ENCODE measurements at places on chromosomes 3 and 15.
A peak's percentile ranks its signal among the peaks of the same experiment; 100 is the strongest.

DNA sequence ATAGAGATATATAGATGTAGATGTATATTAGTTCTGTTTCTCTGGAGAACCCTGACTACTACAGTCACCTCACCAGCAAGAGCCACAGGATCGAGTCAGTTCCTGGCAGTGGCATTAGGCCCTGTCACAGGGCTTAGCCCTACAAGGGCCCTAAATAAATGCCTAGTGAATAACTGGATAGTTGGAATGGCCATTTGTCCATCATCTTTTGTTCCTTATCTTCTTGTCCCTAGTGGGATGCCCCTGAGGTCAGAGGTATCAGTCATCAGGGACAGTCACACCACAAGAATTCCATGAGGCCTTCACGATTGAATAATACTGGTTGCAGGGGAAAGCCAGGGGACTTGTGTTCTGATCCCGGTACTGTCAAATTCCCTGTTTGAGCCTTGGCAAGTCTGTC is 204.9 kb upstream of the PPP2R3A start:
- DNase-seq, result no peak

GRCh38 chr3:126179825-126180476 is 435 bp downstream of the ALDH1L1 start:
- no peak for DNase-seq

DNA sequence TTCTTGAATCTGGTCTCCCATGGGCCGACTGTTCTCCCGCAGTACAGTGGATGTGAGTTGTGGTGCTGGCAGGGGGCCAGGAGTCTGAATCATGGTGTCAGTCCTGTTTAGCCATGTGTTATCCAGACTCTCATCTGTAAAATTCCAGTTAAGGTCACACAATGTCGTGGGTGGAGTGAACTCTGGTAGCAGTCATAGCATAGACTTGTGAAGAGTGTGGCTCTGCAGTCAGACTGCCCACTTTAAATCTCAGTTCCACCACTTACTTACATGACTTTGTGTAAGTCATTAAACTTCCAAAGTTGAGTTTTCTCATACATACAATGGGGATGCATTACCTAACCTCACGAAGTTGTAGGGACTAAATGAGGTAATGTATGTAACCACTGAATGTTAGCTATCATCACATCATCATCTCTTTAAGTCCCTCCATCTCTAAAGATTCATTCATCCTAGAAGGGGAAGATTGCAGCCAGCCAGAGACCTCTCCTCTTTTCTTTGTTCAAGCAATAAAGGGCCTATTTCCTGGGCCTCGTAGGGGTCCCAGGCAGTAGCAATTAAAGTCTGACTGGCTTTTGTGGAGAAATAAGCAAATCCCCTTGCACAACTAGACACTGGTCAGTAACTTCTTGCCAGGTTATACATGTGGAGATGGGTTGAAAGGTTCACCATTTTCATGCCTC is 93.9 kb downstream of the PCCB start:
- DNase-seq, result peak; percentile 47

- no peak for DNase-seq
Observed at GRCh38 chr3:120281261-120281660, 3.8 kb downstream of the GPR156 start.

- no peak for DNase-seq
Observed at GRCh38 chr15:81865850-81866537, 179.8 kb downstream of the MEX3B start.

GRCh38 chr3:179563271-179563783 is 601 bp downstream of the ACTL6A start:
- peak; percentile 8 for DNase-seq

Data from Panc1 (cell line).